ENCODE measurements at places on chromosomes 3 and 15.

- DNase-seq = peak; percentile 52
Measured at GRCh38 chr3:109731639-109732473, 394.5 kb upstream of the DPPA4 start.

- no peak for DNase-seq
Measured at GRCh38 chr3:17047162-17047561, 162.4 kb downstream of the PLCL2 start.

DNA sequence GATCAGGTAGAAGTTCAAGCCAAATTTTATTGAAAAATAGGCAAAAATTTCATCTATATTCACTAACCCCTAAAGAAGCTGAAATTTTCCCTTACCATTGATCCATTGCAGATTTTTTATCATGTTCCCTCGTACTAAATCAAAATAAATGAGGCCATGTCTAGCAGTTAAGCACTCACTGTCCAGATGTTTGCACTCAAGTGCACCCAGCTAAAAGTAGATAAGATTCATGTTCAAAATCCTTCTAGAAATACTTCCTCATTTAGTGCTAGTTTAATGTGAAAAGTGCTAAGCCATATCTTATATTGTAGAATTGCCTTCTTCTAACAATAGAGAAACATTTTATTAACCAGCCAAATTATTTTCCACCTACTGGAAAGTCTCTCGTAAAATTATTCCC, 164.7 kb upstream of the UBE2E2 start:
- DNase-seq = no peak

DNA sequence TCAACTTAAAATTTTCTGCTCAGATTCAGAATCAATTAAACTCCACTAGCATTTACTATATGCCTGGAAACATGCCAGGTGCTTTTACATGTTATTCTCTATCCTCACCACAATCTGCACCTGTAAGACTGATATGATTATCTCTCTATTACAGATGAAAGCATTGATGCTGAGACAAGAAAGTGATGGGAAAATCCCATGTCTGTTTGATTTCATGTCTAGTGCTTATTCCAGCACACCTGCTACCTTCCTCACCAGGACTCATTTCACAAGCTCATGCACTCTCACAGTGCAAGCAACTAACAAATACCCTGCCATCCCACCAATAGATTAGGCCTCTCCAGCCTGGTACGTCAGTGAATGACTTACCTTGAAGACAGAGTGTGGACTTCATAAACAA, 25.0 kb upstream of the BCL6 start:
- no peak for DNase-seq

DNA sequence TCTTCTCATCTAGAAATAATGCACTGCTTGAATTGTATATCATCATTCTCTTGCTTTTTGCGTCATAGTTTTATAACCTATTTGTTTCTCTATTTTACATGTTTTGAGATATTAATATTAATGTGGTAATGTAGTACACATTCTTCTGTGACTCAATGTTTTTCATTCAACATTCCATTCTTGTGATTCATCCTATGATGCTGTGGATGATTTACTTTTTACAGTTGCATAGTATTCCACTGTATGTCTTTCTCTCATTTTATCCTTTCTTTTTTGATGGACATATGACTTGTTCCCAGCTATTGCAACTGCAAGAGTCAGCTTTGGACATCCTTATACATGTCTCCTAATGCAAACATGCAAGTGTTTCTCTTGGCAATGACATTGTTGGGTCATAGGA, 20.6 kb upstream of the VEPH1 start:
- DNase-seq = no peak

GRCh38 chr3:117104792-117105191, 395.2 kb downstream of the TUSC7 start:
- DNase-seq = no peak

- no peak for DNase-seq
Measured at GRCh38 chr3:46838301-46838700, 24.9 kb downstream of the MYL3 start.

- DNase-seq = no peak
Measured at GRCh38 chr3:101687142-101687931, 819 bp upstream of the RPL24 start.

GRCh38 chr3:98826126-98826525, 63.0 kb downstream of the ST3GAL6 start:
- DNase-seq = no peak

DNA sequence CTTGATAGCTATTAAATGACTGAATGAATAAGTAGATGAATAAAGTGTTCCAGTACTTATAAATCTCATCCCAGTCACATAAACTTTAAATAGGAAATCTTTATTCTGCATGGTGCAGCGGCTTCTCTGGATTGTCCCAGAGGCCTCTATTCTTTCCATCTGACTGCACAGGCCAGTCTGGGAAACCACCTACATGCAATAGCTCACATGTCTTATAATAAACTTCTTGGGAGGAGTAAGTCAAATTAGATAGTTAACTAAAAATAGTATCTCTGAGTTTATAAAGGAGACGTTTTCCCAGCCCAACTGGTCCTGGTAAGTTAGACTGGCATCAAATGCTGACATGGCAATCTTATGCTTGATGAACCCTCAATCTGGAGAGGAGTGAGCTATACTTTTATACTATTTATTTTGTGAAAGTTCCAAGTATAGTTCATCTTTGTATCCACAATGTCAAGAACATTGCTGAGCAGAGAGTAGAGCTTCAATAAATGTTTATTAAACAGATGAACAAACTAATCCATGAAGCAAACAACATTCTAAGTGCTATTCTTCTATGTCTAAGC, 417.6 kb downstream of the TIGIT start:
- DNase-seq = no peak

DNA sequence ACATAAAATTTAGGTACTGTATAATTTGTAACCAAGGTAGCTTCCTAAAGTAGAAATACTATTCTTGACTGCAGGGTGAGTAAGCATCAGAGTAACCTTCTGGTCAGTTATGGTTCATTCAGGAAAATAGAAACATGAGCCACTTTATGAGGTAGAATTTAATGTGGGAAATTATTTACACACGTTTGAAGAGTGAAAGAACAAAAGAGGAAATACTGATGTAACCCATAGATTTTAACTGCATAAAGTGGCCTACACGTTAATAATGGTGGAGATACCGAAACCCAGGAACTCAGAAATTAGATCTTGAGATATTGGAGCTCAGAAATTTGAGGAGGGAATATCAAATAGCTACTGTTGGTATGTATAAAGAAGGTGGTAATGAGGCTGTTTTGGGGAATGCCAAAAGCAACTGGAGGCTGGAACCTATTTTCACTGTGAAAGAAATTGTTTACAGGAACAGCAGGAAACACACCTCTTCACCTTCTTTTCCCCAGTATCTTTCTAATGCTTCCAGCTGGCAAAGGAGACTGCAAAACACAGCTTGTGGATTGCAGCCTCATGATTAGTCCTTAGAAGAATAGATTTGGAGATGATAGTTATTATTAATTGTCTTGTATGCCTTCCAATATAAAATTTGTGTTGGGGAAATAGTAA, 216.1 kb downstream of the DOCK3 start:
- no peak for DNase-seq

- no peak for DNase-seq
Measured at GRCh38 chr3:65503776-65504175, 534.9 kb downstream of the MAGI1 start.

DNA sequence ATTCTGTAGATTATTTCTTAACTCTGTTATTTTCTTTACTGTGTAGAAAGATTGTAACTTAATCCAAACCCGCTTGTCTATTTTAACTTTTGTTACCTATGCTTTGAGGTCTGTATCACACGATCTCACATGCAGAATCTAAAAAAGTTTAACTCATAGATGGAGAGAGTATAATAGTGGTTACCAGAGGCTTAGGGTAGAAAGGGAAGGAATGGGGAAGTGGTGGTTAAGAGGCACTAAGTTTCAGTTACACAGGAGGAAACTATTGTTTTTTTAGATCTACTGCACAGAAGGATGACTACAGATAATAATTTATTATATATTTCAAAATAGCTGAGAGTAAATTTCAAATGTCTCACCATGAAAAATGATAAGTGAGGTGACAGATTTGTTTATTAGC, 515.2 kb downstream of the RSL24D1 start:
- no peak for DNase-seq

GRCh38 chr3:179819379-179819778, 166.5 kb downstream of the USP13 start:
- DNase-seq = peak; percentile 3

DNA sequence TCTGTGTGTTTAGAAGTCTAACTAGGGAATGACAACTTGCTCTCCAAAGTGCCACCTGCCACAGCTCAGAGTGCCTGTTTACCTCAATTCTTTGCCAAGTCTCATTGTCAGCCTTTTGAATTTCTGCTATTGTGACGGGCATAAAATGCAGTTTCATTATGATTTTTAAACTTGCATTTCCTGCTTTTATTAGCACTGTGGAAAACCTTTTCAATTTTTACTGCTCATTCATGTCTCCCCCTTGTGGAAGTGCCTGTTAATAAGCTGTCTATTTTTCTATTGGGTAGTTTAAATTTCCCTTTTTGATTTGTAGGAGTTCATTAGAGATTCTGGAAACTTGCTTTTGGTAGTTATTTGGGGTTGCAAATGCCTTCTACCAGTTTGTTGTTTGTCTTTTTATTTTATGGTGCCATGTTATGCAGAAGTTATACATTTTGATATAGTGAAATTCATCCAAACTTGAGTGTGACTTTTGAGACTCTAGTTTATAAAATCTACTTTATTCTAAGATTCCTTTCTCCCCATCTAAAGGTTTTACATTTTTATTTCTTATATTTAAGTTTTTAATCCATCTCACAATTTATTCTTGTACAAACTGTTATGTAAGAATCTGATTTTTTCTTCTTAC, 53.9 kb upstream of the FRMD4B start:
- DNase-seq = peak; percentile 24

- DNase-seq = peak; percentile 65
Measured at GRCh38 chr3:5304789-5305683, 117.5 kb downstream of the EDEM1 start.

GRCh38 chr3:3005146-3005744, 104.9 kb downstream of the IL5RA start:
- no peak for DNase-seq

GRCh38 chr15:61119556-61119955, 109.5 kb downstream of the RORA start:
- no peak for DNase-seq

- no peak for DNase-seq
Measured at GRCh38 chr3:37190667-37191066, 16.3 kb upstream of the LRRFIP2 start.

DNA sequence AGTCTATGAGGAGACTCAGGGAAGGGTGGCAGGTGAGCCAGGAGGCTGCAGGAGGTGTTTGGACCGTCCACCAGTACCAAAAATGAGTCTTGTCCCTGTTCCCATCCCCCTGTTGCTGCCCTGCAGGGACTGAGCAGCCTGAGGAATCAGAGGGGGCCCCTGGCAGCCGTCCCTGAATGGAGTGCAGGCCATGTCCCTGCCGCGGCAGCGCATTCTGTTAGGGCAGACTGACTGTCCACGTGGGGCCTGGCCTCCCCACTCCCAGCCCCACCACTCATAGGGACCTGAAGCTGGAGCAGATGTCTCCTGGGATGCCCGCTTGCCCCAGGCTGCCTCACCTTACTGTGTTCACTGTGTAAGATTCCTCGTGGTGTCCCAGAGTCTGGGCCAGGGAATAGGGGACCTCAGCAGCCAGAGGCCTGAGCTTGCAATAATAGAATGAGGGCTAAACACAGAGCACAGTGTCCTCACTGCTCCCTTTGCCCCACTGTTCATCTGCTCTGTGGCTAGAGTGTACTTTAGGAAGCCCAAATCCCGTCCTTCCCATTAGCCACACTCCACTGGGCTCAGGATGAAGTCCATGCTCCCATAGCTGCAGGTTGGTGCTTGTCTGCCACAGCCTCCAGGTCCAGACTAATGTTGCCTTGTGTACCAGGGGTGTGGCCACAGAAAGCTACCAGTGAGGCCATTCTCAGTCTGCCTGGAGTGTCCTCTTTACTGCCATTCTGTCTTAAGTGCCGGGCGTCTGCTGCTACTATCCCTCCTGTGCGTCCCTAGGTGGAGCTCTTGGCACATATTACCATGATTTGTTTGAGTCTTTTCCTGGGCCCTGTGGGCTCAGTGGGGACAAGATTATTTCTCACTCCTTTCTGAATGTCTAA, 63.2 kb downstream of the HCN4 start:
- peak; percentile 48 for DNase-seq

- no peak for DNase-seq
Measured at GRCh38 chr3:174812172-174812862, 46.8 kb upstream of the NAALADL2 start.

- DNase-seq = peak; percentile 3
Measured at GRCh38 chr3:98824256-98824655, 61.1 kb downstream of the ST3GAL6 start.

- no peak for DNase-seq
Measured at GRCh38 chr3:35071772-35072171, 567.6 kb upstream of the ARPP21 start.

DNA sequence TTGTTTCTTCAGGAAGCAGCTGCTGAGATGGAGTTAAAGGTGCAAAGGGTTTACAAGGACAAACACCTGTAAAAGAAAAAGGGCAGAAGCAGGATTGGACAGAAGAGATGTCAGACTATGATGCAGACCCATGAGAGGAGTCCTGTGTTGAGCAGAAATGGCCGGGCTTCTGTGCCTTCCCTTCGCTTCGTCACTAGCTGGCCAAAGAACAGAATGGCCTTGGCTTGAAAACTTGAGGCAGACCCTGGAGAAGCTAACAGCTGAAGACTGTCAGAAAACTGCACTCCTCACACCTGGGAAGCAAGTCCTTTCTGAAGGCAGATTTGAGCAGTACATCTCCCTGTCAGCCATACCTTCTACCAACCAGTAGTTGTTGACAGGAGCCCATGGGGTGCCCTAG, 8.4 kb upstream of the NMNAT3 start:
- DNase-seq = no peak

- no peak for DNase-seq
Measured at GRCh38 chr3:161337311-161337710, 34.0 kb downstream of the SPTSSB start.

GRCh38 chr3:184585545-184585944, 24.0 kb downstream of the EPHB3 start:
- no peak for DNase-seq

- no peak for DNase-seq
Measured at GRCh38 chr3:108524537-108524936, 14.1 kb upstream of the MYH15 start.

- DNase-seq = peak; percentile 28
Measured at GRCh38 chr15:76058714-76059319, 968 bp upstream of the TMEM266 start.

GRCh38 chr3:14771593-14772497, 46.9 kb upstream of the FGD5 start:
- no peak for DNase-seq

GRCh38 chr15:52067545-52067926, 45.0 kb downstream of the BCL2L10 start:
- no peak for DNase-seq

DNA sequence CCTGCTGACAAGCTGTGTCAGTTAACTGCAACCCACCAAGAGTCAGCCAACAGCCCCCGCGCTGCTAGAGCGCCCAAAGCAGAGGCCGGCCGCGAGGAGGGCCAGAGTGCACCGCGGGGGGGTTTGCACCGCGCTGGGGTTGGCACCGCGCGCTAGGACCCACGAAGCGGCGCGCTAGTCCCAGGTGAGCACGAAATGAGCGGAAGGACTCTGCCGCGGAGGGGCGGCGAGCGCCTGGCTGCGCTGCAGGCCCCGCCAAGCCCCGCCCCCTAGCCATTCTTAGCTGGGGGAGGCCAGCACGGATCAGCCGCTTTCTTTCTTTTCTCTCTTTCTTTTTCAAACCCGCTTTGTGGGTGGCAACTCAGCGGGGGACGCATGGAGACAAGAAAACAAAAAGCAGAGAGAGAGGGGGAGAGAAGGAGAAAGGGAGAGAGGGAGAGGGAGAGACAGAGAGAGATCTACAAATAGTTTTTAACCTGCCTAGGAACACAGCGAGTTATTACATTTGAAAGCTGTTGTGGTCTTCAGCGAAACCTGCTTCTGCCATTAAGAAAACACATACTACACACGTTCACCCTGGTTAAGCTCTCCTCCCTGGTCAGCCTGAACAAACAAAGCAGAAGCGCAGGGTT, 6.9 kb upstream of the FOXB1 start:
- DNase-seq = no peak
